Activated naive CD8-positive, alpha-beta T cell treated with anti-CD3 and anti-CD28 coated beads for 36 hours (primary cell): ENCODE measurements at places on chromosomes 12 and 14.

DNA sequence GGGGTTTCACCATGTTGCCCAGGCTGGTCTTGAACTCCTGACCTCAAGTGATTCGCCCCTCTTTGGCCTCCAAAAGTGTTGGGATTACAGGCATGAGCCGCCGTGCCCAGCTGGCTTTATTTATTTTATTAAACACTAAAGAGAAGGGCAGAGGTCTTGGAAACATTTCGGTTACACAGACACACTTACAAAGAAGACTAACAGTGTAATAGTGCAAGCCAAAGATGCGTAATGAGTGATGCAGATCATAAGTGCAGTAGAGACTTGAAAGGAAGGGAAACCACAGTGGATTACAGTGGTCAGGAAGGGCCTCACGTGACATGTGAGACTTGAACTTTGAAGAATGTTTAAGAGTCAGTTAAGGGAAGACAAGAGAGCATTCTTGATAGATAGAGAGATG lies 33.9 kb upstream of the CDK17 start:
- peak; percentile 61 for DNase-seq

GRCh38 chr14:26026384-26026783 lies 571.4 kb downstream of the NOVA1 start:
- no peak for DNase-seq

DNA sequence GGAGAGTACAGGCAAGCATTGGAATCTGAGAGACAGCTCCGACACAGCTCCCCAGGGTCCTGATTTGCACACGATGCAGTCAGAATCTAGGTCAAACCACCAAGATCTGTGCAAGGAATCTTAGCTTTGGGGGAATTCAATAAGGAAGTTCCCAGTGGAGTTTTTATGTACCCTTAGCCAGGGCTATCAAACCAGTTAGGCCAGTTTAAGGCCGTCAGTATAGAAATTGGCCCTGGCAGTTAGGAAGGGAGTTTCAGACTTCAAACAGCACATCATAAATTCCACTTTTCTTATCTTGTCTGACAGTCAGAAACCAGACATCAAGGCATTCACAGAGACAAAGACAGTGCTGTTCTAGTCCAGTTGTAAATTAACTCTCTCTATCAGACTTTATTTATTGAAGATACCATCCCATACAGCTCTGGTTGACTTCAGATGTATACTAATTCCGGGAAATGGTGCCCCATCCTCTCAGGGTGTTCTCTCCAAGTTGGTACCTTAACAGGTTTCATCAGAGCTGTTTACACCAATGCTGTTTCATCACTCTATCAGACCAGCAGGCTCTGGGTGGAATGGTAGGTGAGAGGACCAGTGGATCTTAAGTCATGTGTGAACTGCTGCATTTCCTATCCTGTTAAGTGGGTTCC lies 157.5 kb upstream of the ATF7IP start:
- DNase-seq: no peak

GRCh38 chr14:83312511-83312910 lies 1778.9 kb upstream of the SEL1L start:
- no peak for DNase-seq

- DNase-seq: peak; percentile 51
Measured at GRCh38 chr14:105485739-105486162, 935 bp upstream of the CRIP1 start.

GRCh38 chr12:48979602-48980388 lies 1.7 kb downstream of the WNT1 start:
- DNase-seq: no peak

- DNase-seq: no peak
Measured at GRCh38 chr14:87113286-87113685, 879.7 kb downstream of the GALC start.
